ENCODE measurements at places on chromosomes 7 and 10.

GRCh38 chr7:116340943-116341907 lies 130.9 kb downstream of the TES start:
- DNase-seq = no peak
- H3K36me3 ChIP-seq = no peaks in the 10 kb centered on the region
- no peak overlapping the region for H3K27ac ChIP-seq
- H3K4me3 ChIP-seq = no peak overlapping the region

DNA sequence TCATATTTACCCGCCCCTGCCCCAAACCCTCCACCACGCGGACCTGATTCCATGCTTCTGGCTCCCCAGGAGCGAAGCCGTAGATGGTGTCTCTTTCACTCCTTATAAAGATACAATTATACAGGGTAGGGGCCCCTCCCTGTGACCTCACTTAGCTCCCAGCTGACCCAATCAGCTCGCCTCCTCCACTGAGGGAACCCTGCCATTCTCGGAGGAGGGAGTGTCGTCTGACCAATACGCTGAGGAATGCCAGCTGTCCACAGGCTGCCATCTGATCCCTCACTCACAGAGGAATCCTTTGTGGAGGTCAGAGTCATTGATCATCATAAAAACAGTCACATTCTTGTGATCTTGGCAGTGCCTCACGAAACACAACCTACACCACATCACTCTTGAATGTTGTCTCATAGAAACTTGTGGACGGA lies 67.5 kb upstream of the INSIG1 start:
- no peak overlapping the region for H3K4me3 ChIP-seq
- H3K27me3 ChIP-seq = no peaks in the 10 kb centered on the region
- H3K4me1 ChIP-seq = no peaks in the 10 kb centered on the region
- H3K27ac ChIP-seq = no peak overlapping the region
- no peak for DNase-seq

- no peaks in the 10 kb centered on the region for H3K36me3 ChIP-seq
- H3K27ac ChIP-seq = no peak overlapping the region
- H3K4me1 ChIP-seq = no peaks in the 10 kb centered on the region
- DNase-seq = no peak
- no peaks in the 10 kb centered on the region for H3K27me3 ChIP-seq
- no peak overlapping the region for H3K4me3 ChIP-seq
Observed at GRCh38 chr7:157797361-157797760, 460.6 kb downstream of the DNAJB6 start.

- no peak overlapping the region for H3K27ac ChIP-seq
- no peak for DNase-seq
- no peaks in the 10 kb centered on the region for H3K27me3 ChIP-seq
- no peaks in the 10 kb centered on the region for H3K36me3 ChIP-seq
- no peak overlapping the region for H3K4me3 ChIP-seq
Observed at GRCh38 chr10:76299501-76299900, 868.1 kb downstream of the LRMDA start.

DNA sequence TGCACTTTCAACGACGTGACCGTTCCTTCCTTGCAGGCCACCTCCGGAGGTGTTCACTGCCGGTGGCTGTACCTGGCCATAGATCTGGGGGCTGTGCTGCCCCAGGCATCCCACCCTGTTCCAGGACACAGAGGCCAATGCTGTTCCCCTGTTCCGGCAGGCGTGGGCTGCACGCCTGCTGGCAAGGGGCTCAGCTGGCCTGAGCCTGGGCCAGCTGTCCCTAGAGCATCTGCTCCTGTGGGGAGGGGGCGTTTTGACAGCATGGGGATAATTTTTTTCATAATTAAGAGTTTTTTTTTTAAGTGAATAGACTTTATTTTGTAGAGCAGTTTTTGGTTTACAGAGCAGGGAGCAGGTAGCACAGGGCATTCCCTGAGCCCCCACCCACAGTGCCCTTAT lies 28.8 kb downstream of the PWWP2B start:
- H3K27ac ChIP-seq = no peak overlapping the region
- no peak for DNase-seq
- peaks cover 29% of the 10 kb centered on the region for H3K4me1 ChIP-seq
- H3K36me3 ChIP-seq = no peaks in the 10 kb centered on the region
- H3K27me3 ChIP-seq = no peaks in the 10 kb centered on the region
- no peak overlapping the region for H3K4me3 ChIP-seq
